ENCODE measurements at places on chromosomes 4 and X. TPM values are rescaled to one million over a fixed set of nuclear protein-coding genes. Genes with fewer than 3 reads are reported as not detected.

The FREM3 gene
- total RNA-seq, result not detected

The ARMCX6 gene
- total RNA-seq, result 35.1 TPM

The ZNF630 gene
- 0.65 TPM for total RNA-seq

The MTNR1A gene
- total RNA-seq, result not detected

The MAPK10 gene
- under 0.01 TPM for total RNA-seq

The ZNF595 gene
- 13.2 TPM for total RNA-seq

The SLC10A6 gene
- not detected for total RNA-seq

The CT45A10 gene
- not detected for total RNA-seq

The ACTRT1 gene
- total RNA-seq, result not detected

The CLTRN gene
- not detected for total RNA-seq

The IL2RG gene
- not detected for total RNA-seq

The DGAT2L6 gene
- not detected for total RNA-seq

The TMEM150C gene
- 3.2 TPM for total RNA-seq

The KLHL8 gene
- 14.4 TPM for total RNA-seq

The TDO2 gene
- total RNA-seq, result not detected

The ZNF280C gene
- total RNA-seq, result 1.9 TPM

The GLRB gene
- 9.7 TPM for total RNA-seq

The FGB gene
- not detected for total RNA-seq

The ODAPH gene
- not detected for total RNA-seq

The CT45A2 gene
- total RNA-seq, result not detected

The CORIN gene
- total RNA-seq, result not detected

The LGI2 gene
- total RNA-seq, result not detected

The TLR6 gene
- total RNA-seq, result 0.65 TPM

The PDLIM3 gene
- 58.5 TPM for total RNA-seq

The SLC6A8 gene
- 6.2 TPM for total RNA-seq

The PCYT1B gene
- total RNA-seq, result 0.32 TPM

The FOXR2 gene
- not detected for total RNA-seq

The HDX gene
- 4.2 TPM for total RNA-seq

The ASIC5 gene
- total RNA-seq, result not detected

The CPLX1 gene
- total RNA-seq, result not detected

The ACE2 gene
- total RNA-seq, result not detected

The CTAG2 gene
- not detected for total RNA-seq

The GBA3 gene
- total RNA-seq, result not detected

The SPANXB1 gene
- total RNA-seq, result not detected

The PDE6B gene
- 7.5 TPM for total RNA-seq

The BEX5 gene
- total RNA-seq, result 6.5 TPM

The ITM2A gene
- 2.7 TPM for total RNA-seq

The SHROOM4 gene
- 21.3 TPM for total RNA-seq

The BANK1 gene
- under 0.01 TPM for total RNA-seq

The SPATA4 gene
- total RNA-seq, result not detected

The PROM1 gene
- total RNA-seq, result 0.30 TPM

The PLXNB3 gene
- total RNA-seq, result 1.3 TPM

The FAM47A gene
- not detected for total RNA-seq

The CYP4V2 gene
- 2.6 TPM for total RNA-seq

The GJB1 gene
- total RNA-seq, result not detected

The DCAF4L1 gene
- total RNA-seq, result under 0.01 TPM

The CENPVL1 gene
- total RNA-seq, result not detected

The HPSE gene
- total RNA-seq, result 7.6 TPM

The ADH1A gene
- not detected for total RNA-seq

The FBXO8 gene
- total RNA-seq, result 24.3 TPM

All from epithelial cell of umbilical artery (primary cell).